ENCODE measurements at places on chromosomes 5 and 9. TPM values are rescaled to one million over a fixed set of nuclear protein-coding genes. Genes with fewer than 3 reads are reported as not detected.

DNA sequence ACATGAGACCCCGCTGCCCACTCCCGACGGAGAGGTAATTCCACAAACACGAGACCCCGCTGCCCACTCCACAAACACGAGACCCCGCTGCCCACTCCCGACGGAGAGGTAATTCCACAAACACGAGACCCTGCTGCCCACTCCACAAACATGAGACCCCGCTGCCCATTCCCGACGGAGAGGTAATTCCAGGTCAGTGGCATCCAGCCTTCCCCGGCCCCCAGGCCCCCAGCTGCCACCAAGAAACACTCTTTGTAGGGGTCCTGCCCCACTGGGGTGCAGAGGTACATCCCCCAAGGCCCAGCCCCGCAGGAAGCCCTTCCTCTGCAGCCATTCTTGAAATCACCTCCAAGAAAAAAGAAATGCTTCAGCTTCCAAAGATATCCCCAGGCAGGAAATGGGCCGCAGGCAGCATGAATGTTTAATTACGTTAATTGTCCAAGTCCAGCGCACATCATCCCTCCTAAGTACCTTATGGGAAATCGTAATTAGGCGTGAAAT lies 115.9 kb downstream of the ADAMTS2 start:
- DNase-seq = peak; percentile 47

- no peak for DNase-seq
These were observed 71.2 kb downstream of the SYK start for GRCh38 chr9:90872835-90873294.

DNA sequence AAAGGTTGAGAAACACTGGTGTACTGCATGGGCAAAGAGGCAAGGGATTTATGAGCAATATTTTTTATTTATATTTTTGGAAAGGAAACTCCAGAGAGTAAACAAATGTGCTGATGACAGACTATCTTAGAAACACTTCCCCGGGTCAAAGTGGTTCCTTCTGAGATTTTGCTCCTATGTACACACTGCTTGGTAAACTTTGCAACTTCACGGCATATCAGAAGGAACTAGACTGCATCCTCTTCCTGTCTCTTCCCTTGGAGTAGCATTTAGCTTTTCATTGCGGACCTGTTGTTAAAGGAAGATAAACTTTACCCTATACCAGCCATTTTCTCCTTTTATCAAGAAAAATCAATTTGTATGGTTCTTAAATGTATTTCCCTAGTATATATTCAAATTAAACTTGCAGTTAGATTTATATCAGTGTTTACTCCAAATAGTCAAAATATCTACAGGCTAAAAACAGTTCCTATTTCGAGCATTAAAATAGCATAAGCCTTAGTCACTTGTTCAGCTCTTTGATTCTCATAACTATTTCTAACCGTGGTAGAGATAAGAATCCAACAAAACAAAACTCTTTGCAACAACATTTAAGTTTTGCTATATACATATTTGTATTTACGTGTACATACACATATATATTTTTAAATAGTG lies 48.0 kb upstream of the LRRC19 start:
- no peak for DNase-seq

DNA sequence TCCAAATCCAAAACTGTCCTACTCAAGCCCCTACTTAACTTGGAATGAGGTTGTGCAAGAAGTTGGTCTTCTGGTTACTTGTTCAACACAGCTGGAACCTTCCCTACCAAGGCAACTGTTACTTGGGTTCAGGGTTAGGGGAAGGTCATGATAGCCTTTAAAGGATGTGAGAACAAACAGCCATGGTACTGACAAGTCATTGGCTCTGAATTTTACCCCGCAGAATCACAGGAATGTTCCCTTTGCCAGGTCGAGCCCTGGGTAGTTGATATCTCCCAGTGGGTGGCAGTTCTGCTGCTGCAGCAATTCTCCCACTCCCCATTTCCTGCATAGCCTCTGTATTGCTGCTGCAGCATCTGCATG lies 396.1 kb upstream of the MPDZ start:
- peak; percentile 73 for DNase-seq

- DNase-seq = no peak
These were observed 332.3 kb downstream of the TRPM3 start for GRCh38 chr9:70789086-70789485.

GRCh38 chr9:117465706-117466105 lies 50.8 kb upstream of the ASTN2 start:
- DNase-seq = no peak

GRCh38 chr9:35341021-35341420 lies 148.9 kb upstream of the RUSC2 start:
- no peak for DNase-seq

- no peak for DNase-seq
These were observed 115.4 kb upstream of the FBXL7 start for GRCh38 chr5:15384581-15384980.

Gene PCDHGB5
- total RNA-seq = 13.9 TPM

GRCh38 chr9:31364171-31364570 lies 1020.3 kb upstream of the ACO1 start:
- no peak for DNase-seq

Gene GPR107
- total RNA-seq = 62.2 TPM

Gene TNFSF15
- 0.05 TPM for total RNA-seq

DNA sequence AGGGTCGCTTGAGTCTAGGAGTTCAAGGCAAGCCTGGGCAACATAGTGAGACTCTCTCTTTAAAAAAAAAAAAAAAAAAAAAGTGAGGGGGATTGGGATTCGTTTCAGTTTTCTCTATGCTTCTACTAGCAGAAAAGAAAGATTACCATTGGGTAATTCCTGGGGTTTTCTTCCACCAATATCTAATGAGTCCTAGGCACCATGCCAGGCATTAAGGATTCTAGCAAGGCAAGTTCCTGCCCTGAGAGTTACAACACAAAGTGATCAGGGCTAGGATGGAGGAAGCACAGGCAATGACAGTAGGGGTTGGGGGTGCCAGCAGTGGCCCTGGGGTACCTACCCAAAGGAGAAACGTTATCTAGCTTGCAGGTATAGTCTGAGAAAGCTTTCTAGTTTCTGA lies 90.8 kb downstream of the PCDH1 start:
- DNase-seq = no peak

Gene MED7
- 14.8 TPM for total RNA-seq

- DNase-seq = no peak
These were observed 148.2 kb downstream of the PAM start for GRCh38 chr5:102903074-102903871.

- no peak for DNase-seq
These were observed 185.6 kb downstream of the EFNA5 start for GRCh38 chr5:107485184-107485583.

- no peak for DNase-seq
These were observed 169.1 kb upstream of the CLINT1 start for GRCh38 chr5:158027806-158028775.

Gene GDA
- total RNA-seq = 1.7 TPM

GRCh38 chr9:129471201-129472019 lies 149.5 kb downstream of the C9orf50 start:
- no peak for DNase-seq

GRCh38 chr5:18236386-18236785 lies 602.1 kb downstream of the TAF11L14 start:
- DNase-seq = no peak

DNA sequence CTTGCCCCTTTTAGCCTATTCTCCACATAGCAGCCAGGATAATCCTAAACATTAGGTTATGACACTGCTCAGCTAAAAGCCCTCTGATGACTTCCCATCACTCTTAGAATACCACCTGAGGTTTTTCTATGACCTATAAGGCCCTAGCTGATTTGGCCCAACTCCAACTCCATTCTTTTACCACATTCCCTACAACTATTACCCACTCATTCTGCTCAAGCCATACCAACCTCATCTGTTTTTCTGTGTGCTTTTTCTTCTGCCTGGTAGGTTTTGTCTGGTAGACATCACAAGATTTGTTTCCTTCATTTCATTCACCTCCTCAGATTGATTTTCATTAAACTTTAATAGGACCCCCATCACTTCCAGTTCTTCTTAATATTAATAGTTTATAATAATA lies 12.5 kb upstream of the FCHO2 start:
- DNase-seq = no peak

GRCh38 chr5:86716121-86716520 lies 98.4 kb downstream of the COX7C start:
- DNase-seq = peak; percentile 63

Gene PCDHGA6
- total RNA-seq = 3.8 TPM

GRCh38 chr5:69019668-69020375 lies 74.0 kb upstream of the SLC30A5 start:
- no peak for DNase-seq

GRCh38 chr5:60287174-60287771 lies 393.7 kb upstream of the PDE4D start:
- peak; percentile 90 for DNase-seq

Measured in endodermal cell (in vitro differentiated cells).